CD4-positive, alpha-beta memory T cell (primary cell): ENCODE measurements at places on chromosomes 3 and 15.

GRCh38 chr15:26806151-26806550, 33.3 kb upstream of the GABRB3 start:
- DNase-seq = no peak

- no peak for DNase-seq
Measured at GRCh38 chr15:70284438-70285214, 186.9 kb upstream of the TLE3 start.

GRCh38 chr3:161413127-161413854, 42.0 kb upstream of the SPTSSB start:
- no peak for DNase-seq

DNA sequence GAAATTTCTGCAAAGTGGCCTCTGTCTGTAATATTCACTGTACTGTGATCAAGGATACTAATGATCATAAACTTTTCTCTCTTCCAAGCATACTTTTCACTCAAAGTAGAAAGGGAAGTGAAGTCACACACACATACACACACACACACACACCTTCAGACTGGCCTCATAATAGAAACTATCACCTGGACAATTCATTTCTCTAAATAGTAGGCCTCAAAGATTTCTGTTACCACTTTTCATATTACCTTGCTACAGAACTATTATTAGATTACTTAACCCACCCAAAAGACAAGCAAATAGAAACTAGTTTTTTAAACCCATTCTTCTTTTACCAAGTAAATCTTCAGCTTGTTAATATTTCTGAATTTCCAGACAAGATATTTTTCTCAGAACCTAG, 12.2 kb downstream of the CPB1 start:
- DNase-seq = no peak

- DNase-seq = no peak
Measured at GRCh38 chr15:78695854-78696253, 54.8 kb upstream of the CHRNB4 start.

GRCh38 chr3:10932596-10932995, 60.0 kb upstream of the SLC6A1 start:
- no peak for DNase-seq

DNA sequence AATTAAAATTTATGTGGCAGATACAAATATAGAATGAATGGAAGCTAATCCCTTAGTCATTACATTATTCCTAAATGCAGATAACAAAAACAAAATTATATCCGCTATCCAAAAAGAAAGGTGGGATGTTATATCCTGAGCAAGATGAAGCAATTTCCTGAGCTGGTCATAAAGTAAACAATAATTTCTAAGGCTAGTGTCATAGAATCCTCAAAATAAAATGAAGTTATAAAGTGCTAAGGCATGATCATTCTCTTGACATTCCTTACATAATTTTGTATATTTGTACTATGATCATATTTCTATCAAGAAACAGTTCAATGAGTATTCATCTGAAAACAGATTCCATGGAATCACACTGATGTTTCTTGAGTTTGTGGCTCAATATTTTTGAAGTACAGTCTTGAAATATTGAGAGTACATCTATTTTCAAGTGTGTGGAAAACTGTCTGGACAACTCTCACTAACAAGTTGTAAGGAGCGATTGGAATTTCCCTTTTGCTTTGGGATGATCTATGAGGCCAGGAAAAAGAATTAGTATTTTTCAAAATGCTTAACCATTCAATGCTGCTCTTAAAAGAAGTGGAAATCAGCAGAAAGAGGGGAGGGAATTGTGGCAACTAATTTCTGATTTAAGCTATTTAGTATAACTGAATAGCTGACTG, 92.4 kb downstream of the ABI3BP start:
- DNase-seq = no peak

DNA sequence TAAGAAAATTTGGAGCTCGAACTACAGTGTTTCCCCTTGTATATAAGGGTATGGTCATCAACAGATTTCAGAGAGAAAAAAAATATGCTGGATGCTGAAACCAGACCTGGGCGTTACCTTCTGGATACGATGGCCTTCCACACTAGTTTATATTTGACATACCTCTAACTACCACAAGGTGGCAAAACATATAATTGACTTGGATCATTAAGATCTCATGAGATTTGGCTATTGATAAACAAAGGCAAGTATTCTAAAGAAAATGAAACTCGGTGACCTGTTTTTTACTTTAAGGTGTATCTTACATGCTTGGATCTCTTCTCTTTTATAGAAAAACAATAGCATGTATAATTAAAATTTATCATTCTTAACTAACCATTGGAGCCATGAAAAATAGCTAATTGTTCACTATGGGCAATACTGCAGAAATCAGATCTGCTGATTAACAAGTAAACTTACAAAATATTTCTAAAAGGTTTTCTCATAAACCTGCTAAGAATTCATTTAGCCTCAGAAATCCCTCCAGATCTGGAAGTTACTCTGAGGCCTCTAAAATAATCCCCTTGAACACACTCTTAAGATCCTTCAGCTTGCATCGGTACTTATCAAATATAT, 300.6 kb upstream of the KCNH8 start:
- no peak for DNase-seq

DNA sequence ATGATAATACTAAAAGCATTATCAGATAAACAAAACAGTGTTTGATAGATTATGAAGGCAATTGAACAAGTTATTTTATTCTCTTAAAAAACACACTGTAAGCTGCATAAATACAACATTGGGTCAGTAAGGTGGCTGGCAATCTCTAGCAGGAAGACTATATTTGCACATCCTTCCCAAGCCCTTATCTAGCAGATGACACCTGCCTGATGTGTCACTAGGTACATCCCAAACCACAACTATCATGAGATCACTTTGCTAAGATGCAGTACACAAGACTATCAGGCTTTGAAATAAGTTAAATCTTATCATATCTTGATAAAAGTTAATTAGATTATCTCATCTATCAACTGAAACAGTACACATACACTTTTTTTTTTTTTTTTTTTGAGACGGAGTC, 417.4 kb downstream of the MECOM start:
- no peak for DNase-seq

- DNase-seq = peak; percentile 3
Measured at GRCh38 chr15:75841626-75842025, 1.6 kb upstream of the UBE2Q2 start.

DNA sequence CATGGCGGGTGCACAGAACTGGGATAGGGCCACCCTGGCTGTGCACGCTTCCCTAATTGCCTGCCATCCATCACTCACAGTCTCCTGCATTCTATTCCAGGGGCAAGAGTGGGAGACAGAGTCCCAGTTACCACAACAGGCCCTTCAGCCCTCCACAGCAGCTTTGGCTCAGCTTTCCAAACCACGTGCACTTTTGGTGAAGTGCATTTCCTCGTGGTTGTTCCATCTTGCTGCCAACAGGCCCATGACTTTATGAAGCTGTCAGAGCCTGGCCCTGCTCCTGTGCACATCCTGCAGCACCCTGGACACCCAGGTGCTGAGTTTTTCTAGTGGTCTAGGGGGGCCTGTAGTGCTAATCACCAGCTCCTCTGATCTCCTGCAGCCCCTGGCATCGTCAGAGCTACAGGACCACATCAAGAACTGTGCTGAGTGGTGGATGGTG, 110.2 kb downstream of the ADCY5 start:
- no peak for DNase-seq

- DNase-seq = no peak
Measured at GRCh38 chr15:95929232-95929846, 401.2 kb upstream of the NR2F2 start.

GRCh38 chr3:189298469-189299375, 127.0 kb downstream of the TPRG1 start:
- no peak for DNase-seq

DNA sequence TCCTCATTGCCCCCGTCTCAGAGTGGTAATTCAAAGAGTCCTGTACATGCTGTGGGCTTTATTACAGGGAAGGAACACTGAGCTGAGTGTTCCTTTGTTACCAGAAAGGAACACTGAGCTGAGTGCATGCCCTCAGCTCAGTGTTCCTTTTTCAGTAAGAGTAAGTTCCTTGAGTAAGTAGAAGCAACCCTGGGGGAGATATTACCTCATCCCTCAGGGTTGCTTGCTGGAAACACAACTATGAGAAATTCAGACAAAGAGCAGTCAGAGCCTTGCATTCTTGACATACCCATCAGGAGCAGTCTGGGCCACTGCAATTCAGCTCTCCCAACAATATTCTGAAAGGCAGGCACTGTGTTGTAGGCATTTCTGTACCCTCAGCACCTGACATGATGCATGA, 17.0 kb downstream of the CHRM5 start:
- DNase-seq = no peak

- DNase-seq = no peak
Measured at GRCh38 chr3:182384221-182384620, 409.1 kb upstream of the ATP11B start.

GRCh38 chr3:185422677-185423076, 59.7 kb downstream of the MAP3K13 start:
- DNase-seq = no peak

DNA sequence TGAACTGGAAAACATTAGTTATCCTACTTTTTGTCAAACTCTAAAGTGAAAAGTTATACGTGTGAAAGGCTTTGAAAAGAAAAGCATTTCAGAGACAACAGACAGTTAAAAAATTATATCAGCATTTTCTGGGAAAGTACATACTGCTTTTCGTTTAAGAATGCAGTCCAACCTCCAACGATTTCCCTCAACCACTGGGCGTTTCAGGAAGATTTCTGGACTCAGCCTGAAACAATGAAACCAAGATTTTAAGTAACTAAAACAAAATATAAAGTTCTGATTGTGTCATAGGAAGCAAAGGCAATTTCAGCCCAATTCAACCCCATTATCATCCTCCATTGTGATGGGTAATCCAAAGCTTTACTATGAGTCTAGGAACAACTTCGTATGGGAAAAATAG, 110.7 kb downstream of the PLD1 start:
- DNase-seq = no peak

GRCh38 chr3:154538566-154539360, 108.8 kb upstream of the GPR149 start:
- DNase-seq = no peak

GRCh38 chr3:51967384-51968169, at the start of gene PCBP4:
TSS of gene PCBP4 (minus strand) at chr3:51967454. CDS start at chr3:51961240, 6,214 bp downstream.
- peak; percentile 32 for DNase-seq

- DNase-seq = no peak
Measured at GRCh38 chr3:24145981-24146822, 201.1 kb downstream of the NR1D2 start.

DNA sequence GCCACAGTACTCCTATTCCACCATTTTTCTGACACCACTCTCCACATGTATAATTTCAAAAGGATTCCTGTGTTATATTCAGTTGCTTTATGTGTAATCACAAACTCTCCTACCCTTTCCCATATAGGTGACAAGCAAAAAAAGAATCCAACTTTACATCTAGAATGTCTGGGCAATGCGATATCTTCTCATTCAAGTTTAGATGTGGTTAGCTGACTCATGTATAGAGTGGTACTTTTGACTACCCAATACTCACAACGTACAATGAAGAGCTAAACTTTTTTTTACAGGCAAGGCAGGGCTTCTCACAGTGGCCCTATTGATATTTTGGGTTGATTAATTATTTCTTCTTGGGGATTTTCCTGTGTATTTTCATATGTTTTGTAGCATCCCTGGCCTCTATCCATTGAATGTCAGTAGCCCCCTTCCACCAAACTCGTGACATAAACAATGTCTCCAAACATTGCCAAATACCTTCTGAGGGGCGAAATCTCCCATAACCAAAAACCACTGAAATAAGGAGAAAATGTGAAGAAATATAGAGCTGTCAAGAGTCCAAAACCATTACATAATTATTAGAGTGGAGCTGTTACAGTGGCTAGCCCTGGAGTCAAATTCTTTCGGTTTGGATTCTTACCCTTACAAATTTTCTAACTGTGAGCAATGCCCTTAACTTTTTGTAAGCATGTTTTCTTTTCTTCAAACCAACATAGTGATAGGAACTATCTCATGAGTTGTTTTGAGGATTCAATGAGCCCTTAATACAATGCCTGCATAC, 342.6 kb downstream of the NSUN3 start:
- DNase-seq = no peak

- DNase-seq = no peak
Measured at GRCh38 chr15:41822957-41823356, 4.9 kb upstream of the JMJD7 start.

- no peak for DNase-seq
Measured at GRCh38 chr3:46835054-46835453, 28.2 kb downstream of the MYL3 start.

GRCh38 chr3:30476368-30477084, 129.9 kb upstream of the TGFBR2 start:
- DNase-seq = no peak

GRCh38 chr3:192943393-192943792, 25.7 kb upstream of the MB21D2 start:
- DNase-seq = no peak

DNA sequence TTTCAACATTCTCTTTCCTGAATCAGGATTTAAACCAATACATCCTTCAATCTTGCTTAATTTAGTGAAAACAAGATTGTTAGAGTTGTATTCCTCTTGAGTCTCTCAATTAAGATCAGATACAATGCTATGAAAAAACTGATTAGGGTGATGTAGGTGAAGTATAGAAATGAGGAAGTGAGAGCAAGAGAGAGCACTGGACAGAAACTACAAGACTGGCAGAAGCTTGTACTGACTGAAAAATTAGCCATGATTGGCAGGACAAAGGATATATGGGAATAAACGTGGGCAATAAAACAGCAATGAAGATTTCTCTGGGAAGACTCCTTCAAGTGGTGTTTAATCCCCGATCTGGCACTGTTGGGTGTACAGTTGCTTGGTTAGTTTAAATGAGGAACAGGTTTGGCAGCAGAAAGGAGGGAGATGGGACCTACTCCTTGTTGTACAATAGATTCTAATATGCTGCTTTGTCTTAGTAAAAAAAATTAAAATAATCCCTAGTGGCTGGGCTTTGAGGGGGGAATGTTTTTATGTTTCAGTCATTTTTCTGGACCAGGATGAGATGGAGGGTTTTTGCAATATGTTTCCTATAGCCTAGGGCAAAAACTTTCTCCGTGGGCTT, 252.7 kb downstream of the SLC9A9 start:
- no peak for DNase-seq

DNA sequence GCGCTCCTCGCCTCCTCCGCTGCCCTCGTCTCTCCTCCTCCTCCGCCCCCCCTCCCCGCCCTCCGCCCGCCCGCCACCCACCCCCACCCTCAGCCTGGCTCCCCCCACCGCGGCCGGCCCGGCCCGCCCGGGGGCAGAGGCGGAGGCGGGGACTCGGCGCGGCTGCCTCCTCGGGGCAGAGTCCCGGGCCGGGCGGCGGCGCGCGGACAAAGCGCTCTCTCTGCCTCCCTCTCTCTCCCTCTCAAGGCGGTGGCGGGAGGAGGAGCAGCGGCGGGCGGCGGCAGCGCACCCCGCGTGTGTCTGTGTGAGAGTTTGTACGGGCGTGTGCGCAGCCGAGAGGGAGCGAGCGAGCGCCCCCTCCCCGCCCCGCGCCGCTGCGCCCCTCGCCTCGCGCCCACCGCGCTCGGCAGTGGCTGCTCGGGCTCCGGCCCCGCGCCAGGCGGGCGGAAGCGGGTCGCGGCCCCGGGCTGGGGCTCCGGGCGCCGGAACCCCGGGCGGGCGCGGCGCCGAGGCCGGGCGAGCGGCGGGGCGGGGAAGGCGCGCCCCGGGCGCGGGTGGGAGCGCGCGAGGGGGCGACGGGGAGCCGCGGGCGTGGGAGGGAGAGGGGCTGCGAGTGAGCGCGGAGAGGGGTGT, at the start of gene IGF2BP2:
TSS of gene IGF2BP2 (minus strand) at position 37 of the 633 bp plus-strand sequence. CDS start 82 bp downstream, outside the sequence.
- DNase-seq = peak; percentile 39
